Memory B cell (primary cell): ENCODE measurements at places on chromosomes 16 and 17.

DNA sequence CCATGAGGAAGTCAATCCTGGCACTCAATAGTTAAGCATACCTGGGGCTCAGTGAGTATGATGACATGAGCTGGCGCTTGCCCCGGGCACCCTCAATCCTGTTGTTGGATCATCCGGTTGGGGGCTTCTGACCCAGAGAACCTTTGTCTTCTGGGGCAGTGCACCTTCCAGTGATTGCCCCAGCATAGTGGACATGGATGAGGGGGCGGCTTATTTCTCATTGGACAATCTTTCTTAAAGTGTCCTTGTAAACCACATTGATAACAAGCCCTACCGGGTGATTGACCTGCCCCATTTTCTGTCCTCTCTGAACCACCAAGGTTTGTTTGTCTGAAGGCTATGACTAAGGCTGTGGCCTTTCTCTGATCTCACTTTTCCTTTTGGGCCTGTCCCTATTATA is 18.2 kb downstream of the IGSF6 start:
- DNase-seq, result no peak

DNA sequence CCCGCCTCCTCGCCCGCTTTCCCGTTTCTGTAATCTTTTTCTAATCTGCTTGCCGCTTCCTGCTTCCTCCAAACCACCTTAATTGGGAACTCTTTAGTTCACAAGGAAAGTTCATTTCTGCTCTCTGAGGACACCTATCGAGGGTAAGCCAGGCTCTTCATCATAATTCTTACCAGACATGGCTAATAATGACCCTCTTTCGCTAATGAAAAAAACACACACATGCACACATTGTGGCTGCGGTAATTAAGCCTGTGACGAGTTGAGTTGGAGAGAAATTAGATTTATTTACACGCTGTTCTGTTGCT is 100.6 kb downstream of the ZNF423 start:
- DNase-seq, result no peak

- no peak for DNase-seq
Observed at GRCh38 chr16:70455910-70456309, 1.5 kb downstream of the FCSK start.

DNA sequence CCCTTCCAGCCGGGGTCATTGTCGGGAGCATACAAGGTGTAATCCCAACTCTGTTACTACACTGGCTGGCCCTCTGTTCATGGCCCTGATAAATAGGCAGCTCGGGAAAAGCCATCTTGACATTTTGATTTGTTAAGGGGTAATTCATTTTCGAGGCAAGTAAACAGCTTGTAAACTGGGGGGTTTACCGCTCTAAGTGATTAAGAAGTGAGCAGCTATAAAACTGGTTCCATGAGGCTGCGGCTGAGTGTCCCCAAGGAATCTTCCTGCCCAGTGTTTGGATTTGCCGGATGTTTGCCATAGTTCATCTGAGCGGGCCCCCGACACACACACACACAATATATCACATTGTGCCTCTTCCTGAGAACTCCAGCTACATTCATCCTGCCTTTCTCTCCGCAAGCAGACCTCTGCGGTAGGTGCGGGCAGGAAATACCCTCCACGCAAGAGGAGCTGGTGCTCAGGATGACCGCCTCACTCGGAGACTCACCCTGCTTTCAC is 92.2 kb downstream of the SOCS1 start:
- no peak for DNase-seq

- no peak for DNase-seq
Observed at GRCh38 chr17:75094871-75095399, 7.2 kb downstream of the SLC16A5 start.

- no peak for DNase-seq
Observed at GRCh38 chr17:74730491-74731346, 6.3 kb upstream of the RAB37 start.

DNA sequence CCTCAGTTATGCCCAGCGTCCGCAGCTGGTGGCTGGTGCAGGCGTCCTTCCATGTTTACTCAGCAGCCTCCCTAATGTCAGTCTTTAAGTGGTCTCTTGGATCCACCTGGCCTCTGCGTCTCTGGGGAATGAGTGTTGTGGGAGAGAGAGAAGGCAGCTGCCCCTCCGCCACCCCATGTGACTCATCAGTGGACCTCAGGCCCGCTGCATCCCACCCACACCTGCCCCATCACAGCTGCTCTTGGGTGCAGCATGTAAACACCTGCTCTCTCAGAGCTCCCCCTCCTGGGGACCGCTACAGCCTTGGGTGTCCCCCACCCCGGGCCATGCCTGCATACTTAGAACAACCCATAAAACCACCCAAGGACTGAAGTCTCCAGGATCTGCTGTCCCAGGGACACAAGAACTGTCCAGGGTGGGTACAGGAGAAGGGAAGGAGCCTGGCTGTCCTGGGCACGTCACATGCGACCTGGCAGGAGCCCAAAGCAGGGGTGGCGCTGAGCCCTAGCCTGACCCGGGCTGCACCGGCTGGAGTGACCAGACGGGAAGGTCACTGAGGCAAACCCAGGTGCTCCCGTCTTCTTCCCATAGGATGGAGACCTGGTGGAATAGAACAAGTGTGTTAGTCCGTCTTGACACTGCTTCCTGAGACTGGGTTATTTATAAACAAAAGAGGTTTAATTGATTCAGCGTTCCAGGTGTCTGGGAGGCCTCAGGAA is 4.2 kb downstream of the C16orf90 start:
- DNase-seq, result no peak

GRCh38 chr17:45977976-45978626 is 20.9 kb upstream of the STH start:
- no peak for DNase-seq

- DNase-seq, result no peak
Observed at GRCh38 chr17:35780950-35781349, 14.5 kb downstream of the MMP28 start.

- no peak for DNase-seq
Observed at GRCh38 chr17:80347948-80348351, 67.0 kb upstream of the ENDOV start.

- DNase-seq, result no peak
Observed at GRCh38 chr17:77322514-77323412, 182.0 kb downstream of the SEC14L1 start.

- DNase-seq, result no peak
Observed at GRCh38 chr17:4354206-4354605, 12.3 kb downstream of the UBE2G1 start.

GRCh38 chr16:73615071-73615940 is 567.4 kb upstream of the ZFHX3 start:
- DNase-seq, result no peak

GRCh38 chr17:7915179-7915610 is 894 bp downstream of the RNF227 start:
- DNase-seq, result no peak

DNA sequence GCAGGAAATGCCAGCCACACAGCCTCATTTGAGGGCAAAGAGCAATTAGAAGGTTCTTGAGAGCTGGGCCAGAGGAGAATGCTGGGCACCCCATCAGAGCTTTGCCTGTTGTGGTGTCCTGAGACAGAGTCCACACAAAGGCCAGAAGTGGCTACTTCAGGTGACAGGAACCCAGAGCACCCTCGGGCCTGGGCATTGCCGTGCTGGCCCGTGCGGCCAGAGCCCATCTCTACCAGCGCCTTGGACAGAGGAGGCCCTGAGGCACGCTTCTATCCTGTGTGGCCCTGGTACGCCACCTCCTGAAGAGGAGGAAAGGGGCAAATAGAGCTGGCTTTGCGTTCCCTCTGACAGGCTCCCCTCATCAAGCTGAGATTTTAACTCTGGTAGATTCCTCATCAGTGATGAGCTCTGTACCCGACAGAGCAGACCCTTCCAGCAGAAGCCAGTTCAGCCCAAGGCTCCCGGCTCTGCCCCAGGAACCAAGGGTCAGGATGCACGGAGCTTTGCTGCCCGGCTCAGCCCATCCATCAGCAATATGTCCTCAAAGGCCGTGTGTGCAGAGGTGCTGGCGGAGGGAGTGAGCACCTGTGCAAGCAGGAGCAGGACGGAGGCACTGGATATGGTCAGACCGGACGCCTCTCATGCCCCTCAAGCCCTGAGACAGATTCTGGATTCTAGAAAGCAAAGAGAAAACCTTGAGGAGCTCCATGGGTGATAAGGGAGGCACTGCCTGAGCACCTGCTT is 3.4 kb upstream of the RASD1 start:
- no peak for DNase-seq

DNA sequence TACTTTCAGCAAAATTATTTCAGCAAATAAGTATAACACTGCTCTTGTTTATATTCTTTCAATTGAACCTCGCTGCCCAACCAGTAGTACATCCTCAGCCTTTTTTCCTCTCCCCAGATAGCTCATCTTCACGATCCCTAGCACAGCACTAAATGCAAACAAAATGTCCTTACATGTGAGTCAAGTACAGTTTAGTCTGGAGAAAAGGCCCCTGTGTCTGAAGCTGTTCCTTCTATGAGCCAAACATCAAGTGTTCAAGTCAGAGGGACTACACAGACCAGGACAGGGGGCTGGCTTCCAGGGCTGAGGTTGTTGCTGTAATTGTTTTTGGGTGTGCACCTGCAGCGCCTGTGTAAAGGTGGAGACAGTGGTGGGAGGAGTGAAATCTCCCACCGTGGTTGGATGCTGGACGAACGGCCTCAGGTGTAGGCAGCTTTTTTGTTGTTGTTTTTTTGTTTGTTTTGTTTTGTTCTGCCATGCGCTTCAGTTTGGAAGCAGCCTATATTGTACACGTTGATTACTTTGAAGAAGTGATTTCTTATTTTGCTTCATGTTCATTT is 147.1 kb downstream of the PRKCA start:
- DNase-seq, result no peak

DNA sequence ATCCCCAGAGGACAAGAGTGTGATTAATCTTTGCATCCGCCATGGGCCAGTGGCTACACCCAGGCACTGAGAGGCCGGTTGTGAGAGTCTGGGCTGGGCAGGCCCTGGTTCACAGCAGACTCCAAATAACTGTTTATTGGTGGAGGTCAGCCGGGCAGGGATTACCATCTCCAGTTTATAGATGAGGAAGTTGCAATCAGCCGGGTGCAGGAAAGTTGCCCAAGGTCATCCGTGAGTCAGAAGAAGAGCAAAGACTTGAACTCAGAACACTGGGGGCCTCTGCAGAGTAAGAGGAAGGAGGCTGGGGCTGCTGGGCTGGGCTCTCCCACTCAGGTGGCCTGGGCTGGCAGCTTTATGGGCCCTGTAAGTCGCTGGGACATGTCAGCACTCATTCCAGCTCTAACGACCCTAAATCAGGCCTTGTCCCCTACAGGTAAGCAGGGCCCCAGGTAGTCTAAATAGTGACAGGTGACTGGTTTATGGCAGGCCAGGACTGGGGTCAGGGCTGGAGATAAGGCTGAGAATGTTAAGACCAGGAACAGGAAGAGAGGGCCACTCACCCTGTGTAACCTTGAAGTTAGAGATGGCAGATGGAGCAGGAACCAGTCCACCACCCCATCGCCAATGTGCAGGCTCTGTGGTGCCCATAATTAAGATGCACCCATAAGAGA is 2.1 kb upstream of the CA4 start:
- DNase-seq, result no peak

DNA sequence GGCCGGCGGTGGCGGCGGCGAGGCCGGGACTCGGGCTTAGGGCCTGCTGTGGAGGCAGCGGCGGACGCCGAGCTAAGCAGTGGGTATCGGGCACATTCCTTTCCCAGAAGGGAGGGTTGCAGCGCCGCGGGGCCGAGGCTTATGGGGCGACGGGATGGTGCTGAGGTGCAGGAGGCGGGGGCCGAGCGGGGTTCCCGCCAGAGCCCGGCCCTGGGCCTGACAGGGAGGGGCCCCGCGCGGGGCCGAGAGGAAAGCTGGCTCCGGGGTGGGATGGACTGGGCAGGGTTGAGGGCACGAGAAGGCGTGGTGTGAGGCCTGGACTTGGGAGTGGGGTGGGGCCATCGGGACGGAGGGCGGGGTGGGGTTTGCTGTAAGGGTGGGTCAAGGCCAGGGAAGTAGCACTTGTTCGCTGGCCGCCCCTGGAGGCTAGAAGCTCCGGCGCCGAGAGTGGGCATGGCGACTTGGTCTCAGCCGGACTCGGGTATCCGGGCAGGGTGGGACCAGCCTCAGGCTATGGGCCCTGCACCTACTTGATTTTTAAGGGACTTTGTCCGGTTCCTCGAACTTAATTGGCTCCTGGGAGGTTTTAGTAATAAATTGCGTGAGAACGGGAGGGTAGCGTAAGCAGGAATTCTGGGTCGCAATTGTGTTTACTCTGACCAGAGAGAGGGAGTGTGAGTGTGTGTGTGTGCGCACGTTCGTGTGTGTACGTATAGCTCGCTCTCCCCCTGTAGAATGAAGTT is 396 bp downstream of the NFE2L1 start:
- DNase-seq, result no peak

GRCh38 chr17:82039695-82040299 is 2.3 kb upstream of the DCXR start:
- no peak for DNase-seq

GRCh38 chr16:50636753-50637374 is 44.2 kb downstream of the SNX20 start:
- no peak for DNase-seq

DNA sequence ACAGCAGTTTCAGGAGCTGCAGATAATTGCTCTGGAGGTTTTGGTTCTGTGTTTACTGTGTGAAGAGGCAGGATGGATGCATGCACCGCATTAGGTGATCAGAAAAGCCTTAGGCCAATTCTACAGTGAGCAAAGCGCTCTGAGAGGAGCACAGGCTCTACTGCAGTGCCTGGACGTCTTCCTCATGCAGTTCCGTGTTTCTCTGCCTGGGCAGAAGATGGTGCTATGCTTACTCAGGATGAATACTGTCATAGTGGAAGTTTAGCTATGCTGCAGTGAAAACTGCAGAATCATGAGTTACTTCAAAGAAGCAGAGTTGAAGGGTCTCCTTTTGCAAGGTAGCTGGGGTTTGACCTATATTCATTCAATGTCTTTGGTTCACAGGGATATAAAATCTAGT is 1012.4 kb downstream of the KCNJ18 start:
- no peak for DNase-seq

DNA sequence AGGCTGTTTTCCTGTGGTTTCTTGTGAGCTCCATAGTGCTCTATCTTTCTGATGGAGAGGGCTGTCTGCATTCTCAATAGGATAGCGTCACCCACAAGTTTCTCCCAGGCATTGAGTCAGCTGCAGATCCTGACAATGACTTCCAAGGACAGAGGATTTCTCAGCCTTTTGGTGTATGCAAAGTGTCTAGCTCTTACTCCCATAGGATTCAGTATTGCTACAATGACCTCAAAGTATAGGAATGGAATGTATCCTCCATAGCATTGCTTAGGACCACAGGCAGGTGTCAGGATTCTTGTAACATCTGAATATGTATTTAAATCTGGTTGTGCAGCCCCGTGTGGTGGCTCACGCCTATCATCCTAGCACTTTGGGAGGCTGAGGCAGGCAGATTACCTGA is 32.3 kb downstream of the SMIM36 start:
- no peak for DNase-seq

- DNase-seq, result no peak
Observed at GRCh38 chr16:16096121-16096857, 127.0 kb downstream of the ABCC6 start.
